ENCODE measurements at places on chromosomes 2 and 18. TPM values are rescaled to one million over a fixed set of nuclear protein-coding genes. Genes with fewer than 3 reads are reported as not detected.

- no peaks in the 10 kb centered on the region for H3K36me3 ChIP-seq
- peak overlapping the region; percentile 10 for H3K4me3 ChIP-seq
- peaks cover 63% of the 10 kb centered on the region for H3K4me1 ChIP-seq
- peak; percentile 63 for DNase-seq
- peak overlapping the region; percentile 80 for H3K27ac ChIP-seq
These were observed 84.0 kb downstream of the HDAC4 start for GRCh38 chr2:239316562-239317465.

The CRYGD gene
- not detected for polyA plus RNA-seq

The FOXD4L1 gene
- polyA plus RNA-seq: not detected

DNA sequence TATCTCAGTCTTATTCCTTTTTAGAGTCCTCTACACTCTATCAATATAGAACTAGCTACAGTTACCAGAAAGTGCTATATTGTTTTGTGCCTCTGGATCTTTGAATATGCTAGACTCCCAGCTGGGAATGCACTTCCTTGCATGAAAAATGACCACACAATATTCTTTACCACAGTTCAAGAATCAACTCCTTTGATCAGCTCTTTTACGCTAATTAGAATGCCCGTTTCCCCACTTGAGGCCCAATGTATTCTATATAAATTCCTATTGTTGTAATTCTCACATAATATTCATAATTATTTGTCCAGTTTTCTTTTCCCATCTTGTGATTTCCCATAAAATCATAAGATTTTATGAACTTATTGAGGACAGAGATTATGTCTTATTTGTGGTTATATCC, 142.2 kb downstream of the UBE2E3 start:
- no peak overlapping the region for H3K27ac ChIP-seq
- no peak overlapping the region for H3K4me3 ChIP-seq
- no peaks in the 10 kb centered on the region for H3K27me3 ChIP-seq
- H3K4me1 ChIP-seq: no peaks in the 10 kb centered on the region
- H3K36me3 ChIP-seq: no peaks in the 10 kb centered on the region

DNA sequence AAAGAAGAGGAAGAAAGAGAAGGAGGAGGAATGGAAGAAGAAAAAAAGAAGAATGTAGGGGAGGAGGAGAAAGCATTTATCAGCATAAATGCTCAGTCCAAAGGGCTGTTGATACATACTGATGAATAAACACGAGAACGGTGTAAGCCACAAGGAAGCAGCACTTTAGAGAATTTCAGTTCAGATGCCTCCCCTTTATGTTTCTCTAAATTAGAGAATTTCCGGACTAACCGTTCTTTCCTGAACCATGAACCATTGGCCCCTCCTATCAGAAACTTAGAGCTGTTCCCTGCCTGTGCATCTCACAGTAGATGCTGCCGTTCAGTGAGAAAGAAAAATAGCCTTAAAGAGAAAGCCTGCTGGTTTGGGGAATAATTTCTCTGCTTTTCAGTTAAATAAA, 49.2 kb upstream of the TUBA3D start:
- H3K27ac ChIP-seq: no peak overlapping the region
- H3K4me1 ChIP-seq: no peaks in the 10 kb centered on the region
- no peaks in the 10 kb centered on the region for H3K36me3 ChIP-seq
- no peaks in the 10 kb centered on the region for H3K27me3 ChIP-seq
- no peak for DNase-seq
- no peak overlapping the region for H3K4me3 ChIP-seq

GRCh38 chr2:227818675-227819397, 5.2 kb downstream of the CCL20 start:
- H3K27me3 ChIP-seq: no peaks in the 10 kb centered on the region
- peak overlapping the region; percentile 67 for H3K27ac ChIP-seq

- DNase-seq: no peak
- H3K36me3 ChIP-seq: no peaks in the 10 kb centered on the region
- H3K4me1 ChIP-seq: no peaks in the 10 kb centered on the region
- H3K4me3 ChIP-seq: no peak overlapping the region
- peaks cover 23% of the 10 kb centered on the region for H3K27me3 ChIP-seq
These were observed 16.3 kb upstream of the MAPRE3 start for GRCh38 chr2:26954135-26954534.

The SDC1 gene
- polyA plus RNA-seq: 16.0 TPM
